ENCODE measurements at places on chromosomes 1 and 21. TPM values are rescaled to one million over a fixed set of nuclear protein-coding genes. Genes with fewer than 3 reads are reported as not detected.

FASLG gene
- total RNA-seq: 0.33 TPM

OLIG2 gene
- total RNA-seq: not detected

HRNR gene
- total RNA-seq: not detected

HTR6 gene
- total RNA-seq: not detected

SH2D2A gene
- 0.17 TPM for total RNA-seq

AVPR1B gene
- not detected for total RNA-seq

SERPINC1 gene
- 742 TPM for total RNA-seq

MX2 gene
- 2.6 TPM for total RNA-seq

BSND gene
- total RNA-seq: 0.14 TPM

TMIGD3 gene
- 5.7 TPM for total RNA-seq

LDLRAD1 gene
- not detected for total RNA-seq

TMEM61 gene
- not detected for total RNA-seq

GNG4 gene
- total RNA-seq: not detected

SPATA45 gene
- 0.28 TPM for total RNA-seq

PHF13 gene
- 8.7 TPM for total RNA-seq

SORT1 gene
- 10.6 TPM for total RNA-seq

BOLA1 gene
- total RNA-seq: 10.2 TPM

RNF186 gene
- total RNA-seq: 0.33 TPM

SPRR1B gene
- total RNA-seq: not detected

OR6K3 gene
- not detected for total RNA-seq

PDC gene
- not detected for total RNA-seq

All from liver (tissue), 10 donors.